Activated T-helper 1 cell treated with anti-CD3 and anti-CD28 coated beads, Interleukin-2, amount 50 U/mL, for 16 hours (primary cell): ENCODE measurements at places on chromosomes 7 and 10.

GRCh38 chr7:949021-949934, 5.2 kb downstream of the ADAP1 start:
- DNase-seq = no peak

GRCh38 chr10:81889181-81889769, 14.3 kb downstream of the NRG3 start:
- no peak for DNase-seq

GRCh38 chr10:87054373-87055295, 34.5 kb downstream of the FAM25A start:
- DNase-seq = no peak

GRCh38 chr10:80649183-80649582, 111.5 kb downstream of the SH2D4B start:
- no peak for DNase-seq

DNA sequence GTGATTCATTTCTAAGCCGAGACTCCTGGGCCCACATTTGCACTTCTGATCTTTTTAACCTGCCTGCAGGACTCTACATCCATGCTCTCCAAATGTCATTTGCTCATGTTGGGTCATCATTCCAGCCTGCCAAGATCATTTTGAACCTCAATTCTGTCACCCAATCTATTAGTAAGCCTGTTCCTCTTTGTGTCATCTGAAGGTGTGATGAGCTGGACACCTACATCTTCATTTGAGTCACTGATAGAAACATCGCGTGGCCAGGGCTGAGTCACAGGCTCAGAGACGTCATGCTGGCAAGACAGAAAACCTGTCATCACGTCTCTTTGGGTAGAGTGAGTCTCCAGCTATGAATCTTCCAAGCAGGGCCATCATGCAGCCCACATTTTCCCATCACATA, 65.3 kb upstream of the SLF2 start:
- no peak for DNase-seq

GRCh38 chr7:103993551-103993950, 4.1 kb upstream of the RELN start:
- no peak for DNase-seq

GRCh38 chr7:135834266-135834665, 85.7 kb upstream of the FAM180A start:
- DNase-seq = no peak

DNA sequence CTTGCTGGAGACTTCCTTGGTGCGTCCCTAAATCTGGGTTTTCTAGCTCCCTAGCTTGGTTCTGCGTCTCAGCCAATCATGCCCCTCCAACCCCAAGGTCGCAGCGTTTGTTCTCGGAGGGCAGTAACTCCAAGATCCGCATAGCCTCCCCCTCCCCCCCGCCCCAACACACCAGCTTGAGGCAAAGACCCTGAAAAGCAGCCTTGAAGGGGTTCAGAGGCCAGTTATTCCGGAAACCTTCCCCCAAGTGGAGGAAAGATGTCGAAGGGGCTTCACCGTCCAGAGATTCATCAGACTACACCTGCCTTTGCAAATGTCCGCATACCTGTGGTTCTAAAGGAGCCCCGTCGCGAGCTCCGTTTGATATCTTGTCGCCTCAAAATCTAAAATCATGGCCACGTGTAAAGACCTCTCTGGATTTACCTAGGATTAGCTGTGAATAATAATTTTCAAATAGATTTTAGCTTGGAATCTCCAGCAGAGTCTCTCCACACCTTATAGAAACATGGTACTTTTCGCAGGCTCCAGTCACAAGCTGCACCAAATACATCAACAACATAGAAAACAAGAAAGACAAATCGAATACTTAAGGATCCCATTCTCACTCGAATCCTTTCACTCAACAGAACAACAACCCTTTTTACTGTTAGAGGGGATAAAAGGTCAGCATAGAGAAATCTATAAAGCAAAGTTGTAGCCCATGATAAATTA, 7.9 kb downstream of the DLX6 start:
- no peak for DNase-seq
